ENCODE measurements at places on chromosomes 13 and 19.

GRCh38 chr13:31051999-31052398, 109.7 kb downstream of the HSPH1 start:
- no peak for DNase-seq

- DNase-seq: no peak
Measured at GRCh38 chr19:16330806-16331690, 6.4 kb downstream of the KLF2 start.

GRCh38 chr13:80168089-80168850, 172.7 kb downstream of the SPRY2 start:
- no peak for DNase-seq

DNA sequence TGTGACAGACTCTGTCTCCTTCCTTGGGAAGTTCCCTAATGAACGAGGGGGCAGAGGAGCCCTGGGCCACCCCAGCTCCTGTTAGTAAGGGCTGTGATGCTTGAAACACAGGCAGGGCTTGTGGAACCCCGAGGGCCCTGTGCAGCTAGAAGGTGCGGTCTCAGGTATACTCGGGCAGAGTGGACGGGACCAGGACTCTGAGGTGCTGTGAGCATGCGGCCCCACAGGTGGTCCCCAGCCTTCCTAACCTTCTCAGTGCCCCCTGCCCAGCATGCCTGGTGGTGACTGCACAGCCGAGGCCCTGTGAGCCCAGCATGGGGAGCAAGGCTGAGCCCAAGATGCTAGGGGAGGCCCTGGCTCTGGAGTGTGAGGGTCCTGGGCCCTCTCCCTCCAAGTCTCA, 4.0 kb upstream of the SIGLEC8 start:
- DNase-seq: no peak

DNA sequence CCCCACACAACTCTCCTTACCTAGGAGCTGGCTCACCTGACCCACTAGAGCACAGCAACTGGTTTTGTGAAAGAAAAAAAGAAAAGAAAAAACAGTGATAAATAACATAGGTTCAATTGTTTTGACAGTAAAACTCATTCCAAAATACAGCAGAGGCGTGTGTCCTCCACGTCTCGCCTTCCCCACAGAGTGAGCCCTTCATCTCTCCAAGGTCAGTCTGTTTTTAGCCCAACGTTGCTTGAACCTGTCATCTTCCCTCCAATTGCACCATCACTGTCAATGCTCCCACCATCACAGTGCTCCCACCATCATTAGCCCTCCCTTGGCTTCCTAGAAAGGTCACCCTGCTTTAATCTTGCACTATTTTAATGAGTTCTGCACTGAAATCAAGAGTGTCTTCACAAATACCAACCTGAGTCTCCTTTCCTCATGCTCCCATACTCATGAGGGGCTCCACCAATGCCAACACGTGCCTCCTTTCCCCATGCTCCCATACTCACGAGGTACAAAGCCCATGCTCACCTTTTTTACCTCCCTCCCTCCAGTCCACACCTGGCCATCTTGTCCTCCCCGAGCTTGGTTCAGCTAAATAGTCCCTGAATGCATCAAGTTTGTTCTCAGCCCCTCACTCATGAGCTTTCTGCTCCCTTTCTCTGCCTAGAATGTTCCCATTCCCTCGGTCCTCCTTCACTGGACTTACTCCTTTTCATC, 103.7 kb downstream of the IRS2 start:
- no peak for DNase-seq

GRCh38 chr13:35832551-35832950, 298.6 kb downstream of the DCLK1 start:
- no peak for DNase-seq

DNA sequence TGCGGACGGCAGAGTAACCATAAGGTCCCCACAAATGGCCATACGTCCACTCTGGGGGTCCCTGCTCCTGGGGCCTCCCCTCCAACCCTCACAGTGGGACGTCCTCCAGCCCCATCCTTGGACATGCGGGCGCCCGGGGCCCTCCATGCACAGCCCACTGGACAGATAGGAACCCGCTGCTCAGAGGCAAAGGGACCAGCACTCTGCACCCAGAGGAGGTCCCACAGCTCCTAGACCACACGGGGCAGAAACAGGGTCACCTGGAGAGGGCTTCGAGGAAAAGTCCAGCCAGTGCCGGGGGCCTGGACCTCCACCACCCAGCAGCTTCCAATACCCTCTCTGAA, 11.1 kb downstream of the REXO1 start:
- DNase-seq: no peak

DNA sequence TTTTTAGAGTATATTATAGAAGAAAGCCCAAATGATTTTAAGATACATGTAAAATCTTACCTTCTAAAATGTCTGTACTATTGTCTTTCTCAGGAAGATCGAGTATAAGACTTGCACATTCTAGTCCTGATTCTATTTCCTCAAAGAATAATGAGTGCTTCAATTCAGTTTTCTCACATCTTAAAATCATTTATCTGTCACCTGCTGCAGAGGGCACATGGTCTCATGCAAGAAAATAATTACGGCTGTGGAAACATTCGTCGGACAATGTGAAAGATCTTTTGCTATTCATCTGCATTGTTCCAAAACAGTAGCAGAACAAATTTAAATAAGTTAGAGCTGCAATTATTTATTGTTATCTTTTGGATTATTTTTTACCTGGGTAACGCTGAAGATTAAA, 1403.5 kb downstream of the PCDH9 start:
- DNase-seq: no peak

GRCh38 chr19:7063764-7064418, 5.4 kb upstream of the MBD3L3 start:
- no peak for DNase-seq

DNA sequence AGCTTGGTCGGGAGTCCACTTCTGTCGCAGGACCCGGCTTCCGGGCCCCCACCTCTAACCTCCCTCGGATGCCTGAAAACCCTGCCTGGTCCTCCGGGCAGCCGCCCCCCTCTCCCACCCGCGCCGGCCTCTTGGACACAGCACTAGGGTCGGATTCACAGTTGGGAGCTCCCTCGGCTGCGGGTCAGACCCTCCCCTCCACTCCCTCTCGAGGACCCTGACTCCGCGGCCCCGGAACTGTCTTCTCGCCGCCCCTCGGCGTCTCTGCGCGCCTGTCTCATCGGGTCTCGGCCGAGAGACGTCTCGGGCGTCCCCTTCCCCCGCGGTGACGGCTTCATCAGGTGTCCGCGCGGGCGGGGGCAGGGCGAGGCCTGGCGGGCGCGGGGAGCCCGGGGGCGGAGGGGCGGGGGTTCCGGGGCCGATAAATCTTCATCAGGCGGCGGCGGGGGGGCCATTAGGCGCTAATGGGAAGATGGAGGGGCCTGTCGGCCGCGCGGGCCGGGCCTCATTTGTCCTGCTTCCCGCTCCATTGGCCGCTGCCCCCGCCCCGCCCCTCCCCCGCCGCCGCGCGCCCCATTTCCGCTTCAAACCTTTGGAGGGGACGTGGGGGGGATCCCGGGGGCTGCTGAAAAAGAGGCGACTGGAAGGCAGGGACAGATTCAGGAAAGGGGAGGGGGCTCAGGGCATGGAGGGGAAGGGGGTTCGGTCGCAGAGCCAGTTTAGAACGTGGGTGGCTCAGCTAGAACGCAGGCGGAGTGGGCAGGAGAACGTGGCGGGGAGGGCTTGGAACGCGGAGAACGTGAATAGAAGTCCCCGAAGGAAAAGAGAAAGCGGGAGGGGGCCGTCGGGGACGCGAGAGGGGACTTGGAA, 11.8 kb upstream of the ERFL start:
- DNase-seq: no peak

- DNase-seq: no peak
Measured at GRCh38 chr13:99722338-99722818, 221.1 kb downstream of the TM9SF2 start.

GRCh38 chr13:40732658-40733057, 38.3 kb downstream of the MRPS31 start:
- DNase-seq: no peak

GRCh38 chr19:18349524-18350128, 9.2 kb downstream of the PGPEP1 start:
- no peak for DNase-seq

GRCh38 chr13:21086929-21087328, 25.5 kb upstream of the LATS2 start:
- no peak for DNase-seq

DNA sequence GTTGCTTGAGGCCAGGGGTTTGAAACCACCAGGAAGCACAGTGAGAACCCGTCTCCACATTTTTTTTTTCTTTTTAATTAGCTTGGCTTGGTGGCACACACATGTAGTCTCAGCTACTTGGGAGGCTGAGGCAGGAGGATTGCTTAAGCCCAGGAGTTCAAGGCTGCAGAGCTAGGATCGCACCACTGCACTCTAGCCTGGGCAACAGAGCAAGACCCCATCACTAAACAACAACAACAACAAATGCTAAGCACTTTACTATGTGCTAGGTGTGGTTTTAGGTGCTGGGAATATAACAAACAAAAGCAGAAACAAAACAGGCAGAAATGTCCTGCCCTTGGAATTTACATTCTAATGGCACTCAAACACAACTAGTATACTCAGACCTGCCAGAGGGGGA, 51.3 kb downstream of the RYR1 start:
- DNase-seq: no peak

DNA sequence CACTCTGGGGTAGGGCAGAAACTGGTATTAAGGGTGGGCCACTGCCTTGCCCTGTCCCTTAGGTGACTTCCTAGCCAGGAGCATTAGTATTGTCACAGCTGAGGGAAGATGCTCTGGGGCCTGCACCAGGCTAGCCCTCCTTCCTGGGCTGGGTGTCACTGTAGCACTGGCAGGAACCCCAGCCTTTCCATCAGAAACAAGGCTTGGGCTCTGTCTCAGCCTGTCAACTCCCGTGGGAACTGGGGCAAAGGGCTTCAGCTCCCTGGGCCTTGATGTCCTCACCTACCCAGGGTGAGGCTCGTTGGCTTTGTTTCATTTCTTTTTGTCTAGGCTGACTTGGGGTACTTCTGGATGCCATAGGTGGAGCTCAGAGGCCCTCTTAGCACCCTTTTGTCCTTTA, 18.0 kb downstream of the PAF1 start:
- no peak for DNase-seq

DNA sequence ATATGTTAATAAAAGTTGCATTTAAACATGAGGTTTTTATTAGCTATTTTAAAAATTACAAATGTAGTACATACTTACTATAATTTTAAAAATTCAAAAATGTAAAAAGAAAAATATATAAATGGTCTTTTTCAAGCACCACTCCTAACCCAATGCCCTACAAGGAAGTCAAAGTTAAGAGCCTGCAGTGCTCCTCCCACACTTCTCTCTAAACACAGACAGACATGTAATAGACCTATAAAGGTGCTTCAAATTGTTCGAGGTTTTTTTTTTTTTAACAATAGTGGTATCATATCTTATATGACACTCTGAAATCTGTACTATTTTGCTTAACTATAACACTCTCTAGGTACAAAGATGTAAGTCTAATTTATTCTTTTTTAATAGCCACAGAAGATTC, 25.4 kb downstream of the VWA8 start:
- no peak for DNase-seq

GRCh38 chr19:35623327-35624010, 5.4 kb upstream of the RBM42 start:
- no peak for DNase-seq

DNA sequence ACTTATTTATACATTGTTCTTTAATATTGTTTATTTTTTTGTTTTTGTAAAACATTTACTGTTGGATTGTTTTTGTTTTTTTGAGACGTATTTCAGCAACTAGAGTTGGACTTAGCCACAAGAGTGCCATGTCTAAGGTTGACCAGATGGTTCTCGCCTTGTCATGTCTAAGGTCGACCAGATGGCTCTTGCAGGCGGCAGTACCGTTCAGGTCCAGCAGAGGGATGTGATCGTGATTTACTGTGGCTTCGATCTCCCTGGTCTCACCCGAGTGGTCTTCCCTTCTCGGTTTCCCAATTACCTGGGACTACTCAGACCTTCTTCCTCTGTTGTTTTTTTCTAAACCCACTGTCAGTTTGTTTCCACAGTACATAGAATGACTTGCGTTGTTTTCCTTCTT, 1438.6 kb downstream of the UQCRFS1 start:
- no peak for DNase-seq

DNA sequence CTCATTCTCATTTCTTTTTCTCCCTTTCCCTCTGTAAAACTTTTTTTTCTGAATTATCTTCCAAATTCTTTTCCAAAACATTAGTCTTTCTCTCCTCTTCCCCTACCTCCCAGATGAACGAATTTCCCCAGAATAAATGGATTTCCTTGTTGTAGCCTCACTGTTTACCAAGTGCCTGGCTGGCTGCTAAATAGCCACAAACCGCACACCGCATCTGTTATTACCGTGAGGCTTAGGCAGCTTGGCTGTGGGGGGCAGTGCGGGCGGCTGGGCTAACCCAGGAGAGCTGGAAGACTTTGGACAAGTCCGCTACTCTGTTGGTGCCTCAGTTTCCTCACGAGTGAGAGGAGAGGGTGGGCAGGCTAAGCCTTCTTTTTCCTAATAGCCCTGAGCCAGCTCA, 10.7 kb downstream of the IL17D start:
- DNase-seq: no peak

DNA sequence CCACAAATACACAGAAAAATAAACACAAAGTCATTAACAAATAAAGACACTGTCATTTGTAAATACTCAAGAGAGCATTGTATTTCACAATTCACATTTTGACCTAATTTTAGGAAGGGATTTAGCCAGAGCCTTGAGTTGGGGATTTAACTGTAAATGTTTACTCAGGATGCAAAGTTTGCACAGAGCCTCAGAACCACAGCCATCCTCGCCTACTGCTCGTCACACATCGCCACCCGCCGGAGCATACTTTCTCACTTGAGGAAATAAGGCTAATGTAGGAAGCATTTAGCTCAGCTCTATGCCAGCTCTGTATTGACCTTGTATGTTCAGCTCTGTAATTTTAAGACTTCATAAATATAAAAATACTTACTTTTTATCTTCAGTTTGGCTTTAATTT, 442.7 kb downstream of the OXGR1 start:
- no peak for DNase-seq

DNA sequence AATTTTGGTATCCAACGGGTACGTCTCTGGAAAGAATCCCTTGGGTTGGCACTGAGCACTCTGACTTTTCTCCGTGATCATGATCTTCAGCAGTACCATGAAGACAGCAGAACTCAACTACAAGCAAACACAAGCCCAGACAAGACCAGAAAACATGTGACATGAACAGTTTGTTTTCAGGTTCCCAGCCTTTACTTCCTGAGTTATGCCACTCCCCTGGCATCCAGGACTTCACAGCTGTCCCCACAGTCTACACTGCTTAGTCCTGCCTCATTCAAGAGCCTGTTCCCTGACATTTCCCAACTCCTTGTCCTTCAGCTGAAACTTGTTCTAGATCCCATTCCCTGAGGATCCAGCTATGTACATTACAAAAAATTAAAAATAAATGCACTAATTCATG, 4.9 kb upstream of the N4BP2L1 start:
- DNase-seq: no peak

Data from NCI-H187 (cell line).